ENCODE measurements at places on chromosomes 1 and 21.

DNA sequence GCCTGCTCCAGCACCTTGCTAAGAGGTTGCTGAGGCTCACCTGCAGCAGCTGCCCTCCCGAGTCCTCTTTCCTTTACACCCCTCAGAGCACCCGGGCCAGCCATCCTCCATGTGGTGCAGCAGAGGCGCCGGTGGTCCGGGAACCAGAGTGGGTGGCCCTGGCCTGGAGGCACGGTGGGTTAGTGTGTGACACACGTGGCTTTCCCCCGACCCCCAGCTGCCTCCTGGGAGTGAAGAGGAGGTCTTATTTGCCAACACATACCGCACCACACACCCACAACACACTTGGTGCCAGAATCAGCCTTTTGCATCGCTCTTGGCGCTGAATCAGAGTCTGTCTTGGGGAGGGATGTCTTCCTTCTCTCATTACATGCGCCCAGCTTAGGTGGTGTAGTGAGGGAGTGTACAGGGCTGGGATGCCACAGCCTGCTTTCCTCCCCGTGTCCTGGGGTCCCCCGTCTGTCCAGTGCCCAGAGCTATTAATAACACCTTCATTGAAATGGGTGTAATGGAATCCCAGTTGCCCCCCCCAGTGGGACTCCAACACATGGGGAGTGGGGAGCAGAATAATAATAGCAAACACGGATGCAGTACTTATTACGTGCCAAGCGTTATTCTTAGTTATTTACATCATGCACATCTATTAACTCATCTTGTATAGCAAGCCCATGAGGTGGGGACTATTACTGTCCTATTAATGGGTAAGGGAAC, 38.2 kb downstream of the MAPKAPK2 start:
- DNase-seq, result no peak

- DNase-seq, result no peak
These were observed 58.9 kb downstream of the ERG start for GRCh38 chr21:38439426-38439825.

- DNase-seq, result no peak
These were observed 654.2 kb upstream of the PKN2 start for GRCh38 chr1:88029899-88030298.

DNA sequence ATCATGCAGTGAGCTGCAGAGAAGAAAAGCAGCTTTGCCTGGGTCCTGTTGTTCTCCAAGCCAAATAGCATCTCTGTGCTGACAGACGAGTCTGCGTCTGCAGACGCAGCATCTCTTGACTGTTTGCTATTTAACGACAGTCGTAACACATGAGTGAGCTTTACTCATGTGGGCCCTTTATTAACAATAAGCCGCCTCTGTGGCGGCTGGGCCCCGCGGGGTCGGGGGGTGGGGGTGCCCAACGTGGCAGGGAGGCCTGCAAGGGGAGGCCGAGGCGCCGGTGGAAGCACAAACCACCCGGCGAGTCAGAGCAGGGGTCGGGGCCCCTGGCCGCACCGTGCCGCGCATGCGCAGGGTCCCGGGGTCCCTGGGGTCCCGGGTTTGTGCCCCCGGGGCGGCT, 435.1 kb downstream of the KIF26B start:
- no peak for DNase-seq

- no peak for DNase-seq
These were observed 2.2 kb downstream of the LAMC2 start for GRCh38 chr1:183188240-183188639.

- no peak for DNase-seq
These were observed 8.8 kb upstream of the ID3 start for GRCh38 chr1:23567996-23568607.

- no peak for DNase-seq
These were observed 23.7 kb upstream of the PEX19 start for GRCh38 chr1:160308451-160309184.

GRCh38 chr1:95957748-95958147, 723.7 kb downstream of the RWDD3 start:
- DNase-seq, result no peak

DNA sequence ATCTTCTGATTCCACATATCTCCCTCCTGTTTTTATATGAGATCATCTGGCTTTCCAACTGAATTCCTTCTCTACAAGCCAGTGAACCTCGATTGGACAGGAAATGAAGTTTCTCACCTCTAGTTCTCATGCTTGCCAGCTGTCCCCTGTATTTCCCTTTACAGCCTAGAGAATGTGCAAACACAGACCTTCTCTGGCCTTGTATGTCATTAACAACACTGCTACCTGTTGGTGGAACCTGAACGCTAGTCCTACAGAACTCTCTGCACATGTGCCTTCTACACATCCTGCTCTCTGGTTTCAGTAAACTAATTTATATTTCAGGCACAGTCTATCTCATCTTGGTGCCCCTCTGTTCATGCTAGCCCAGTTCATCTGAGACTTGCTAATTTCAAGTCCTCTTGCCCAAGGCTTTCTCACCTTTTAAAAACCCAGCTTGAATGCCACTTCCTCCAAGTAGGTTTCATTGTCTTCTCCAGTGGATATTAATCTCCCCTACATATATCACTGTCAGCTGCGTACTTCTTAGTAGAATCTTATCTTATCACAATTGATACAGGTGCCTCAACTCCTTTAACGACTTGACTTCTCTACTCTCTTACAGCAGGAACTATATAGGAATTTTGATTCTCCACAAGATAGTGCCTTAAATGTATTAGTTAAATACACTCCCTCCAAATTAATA, 549.9 kb downstream of the PLPP3 start:
- DNase-seq, result no peak

DNA sequence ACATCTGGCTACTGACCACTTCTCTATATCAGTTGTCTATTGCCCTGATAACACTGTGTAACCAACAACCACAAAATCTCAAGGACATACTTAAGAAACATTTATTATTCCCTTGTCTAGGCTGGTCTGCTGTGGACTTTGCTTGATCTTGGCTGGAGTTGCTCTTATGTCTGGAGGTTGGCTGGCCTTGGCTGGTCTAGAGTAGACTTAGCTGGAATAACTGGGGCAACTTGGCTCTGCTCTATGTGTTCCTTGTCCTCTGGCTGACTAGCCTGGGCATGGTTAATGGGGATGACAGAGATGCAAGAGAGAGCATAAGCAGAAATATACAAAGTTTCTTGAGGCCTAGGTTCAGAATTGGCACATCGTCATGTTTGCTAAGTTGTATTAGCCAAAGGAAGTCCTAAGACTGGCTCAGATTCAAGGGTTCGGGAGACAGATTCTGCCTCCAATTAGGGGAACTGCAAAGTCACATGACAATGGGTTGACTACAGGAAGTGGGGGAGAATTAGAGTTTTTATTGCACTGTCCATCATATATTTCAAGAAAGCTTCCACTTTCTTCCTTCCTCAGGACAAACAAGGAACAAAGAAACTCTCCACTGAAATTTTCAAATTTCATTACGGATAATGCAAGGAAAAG, 61.4 kb upstream of the HMCN1 start:
- no peak for DNase-seq

- no peak for DNase-seq
These were observed 48.9 kb downstream of the ATP6V1G3 start for GRCh38 chr1:198491596-198491995.

- DNase-seq, result no peak
These were observed 25.4 kb downstream of the SLC1A7 start for GRCh38 chr1:53116933-53117600.

DNA sequence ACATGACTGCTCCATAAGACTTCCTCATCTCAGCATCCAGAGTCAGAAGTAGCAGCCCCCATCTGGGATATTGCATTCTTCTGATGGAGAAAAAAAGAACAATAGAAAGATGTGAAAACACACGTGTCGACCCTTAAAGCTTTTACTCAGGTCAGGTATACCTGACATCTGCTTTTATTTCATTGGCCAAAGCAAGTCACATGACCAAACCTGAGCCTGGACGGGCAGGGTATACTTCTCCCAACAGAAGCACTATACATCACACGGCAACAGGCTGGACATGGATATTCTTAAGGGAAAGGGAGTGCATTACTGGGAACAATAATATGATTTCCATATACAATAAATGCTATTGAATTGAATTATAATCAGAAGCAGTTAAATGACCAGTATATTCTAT, 243.3 kb downstream of the LMO4 start:
- DNase-seq, result no peak

DNA sequence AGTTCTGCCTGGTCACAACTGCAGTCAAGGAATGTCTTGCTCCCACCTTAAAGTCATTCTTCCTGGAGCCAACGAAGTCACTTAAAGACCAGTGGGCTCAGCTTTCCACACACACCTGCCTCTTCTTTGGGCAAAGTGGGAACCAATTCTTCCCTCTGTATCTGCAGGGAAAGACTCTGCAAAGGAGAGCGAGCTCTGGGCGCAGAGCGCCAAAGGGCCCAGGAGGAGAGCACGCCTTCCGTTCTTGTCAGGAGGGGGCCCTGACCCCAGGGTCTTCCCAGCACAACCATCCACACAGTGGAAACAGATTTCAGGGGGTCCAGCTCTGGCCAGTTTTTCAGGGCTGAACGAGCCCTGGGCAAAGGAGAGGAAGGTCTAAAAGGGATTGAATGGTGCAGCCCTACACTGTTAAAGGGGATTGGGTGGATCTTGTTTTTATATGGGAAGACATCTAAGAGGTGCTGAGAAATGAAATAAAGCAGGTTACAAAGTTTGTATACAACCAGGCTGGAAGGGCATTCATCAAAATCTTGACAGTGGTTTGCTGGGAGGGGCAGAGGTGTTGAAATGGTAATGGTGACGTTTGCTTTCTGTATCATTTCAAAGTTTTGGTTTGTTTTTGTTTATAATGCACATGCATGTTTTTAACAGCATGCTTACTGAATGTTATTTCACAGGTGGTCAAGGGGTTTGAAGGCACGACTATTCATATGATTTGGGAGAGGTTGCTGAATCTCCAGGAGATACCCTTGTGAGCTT, 6.8 kb upstream of the OLIG2 start:
- no peak for DNase-seq

DNA sequence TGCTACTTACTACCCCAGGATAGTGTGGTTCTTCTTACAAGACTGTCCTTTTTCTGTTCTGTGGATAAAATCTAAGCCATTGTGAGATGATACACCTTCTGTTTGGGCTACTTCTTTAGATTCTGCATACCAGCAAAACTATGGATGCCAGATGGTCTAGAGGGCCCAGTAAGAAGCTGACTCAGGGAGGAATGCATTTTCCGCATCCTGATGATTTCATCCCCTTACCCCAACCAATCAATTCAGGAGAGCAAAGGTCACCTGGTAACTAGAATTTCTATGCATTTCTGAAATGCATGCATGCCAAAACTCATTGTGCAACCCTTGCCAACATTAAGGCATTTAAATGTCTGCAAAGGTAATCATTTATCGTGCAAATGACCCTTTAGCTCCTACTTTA, 285.7 kb upstream of the ZP4 start:
- DNase-seq, result no peak

GRCh38 chr1:221839782-221840395, 98.0 kb upstream of the DUSP10 start:
- no peak for DNase-seq

- DNase-seq, result no peak
These were observed 28.1 kb upstream of the TXLNA start for GRCh38 chr1:32151319-32151787.

DNA sequence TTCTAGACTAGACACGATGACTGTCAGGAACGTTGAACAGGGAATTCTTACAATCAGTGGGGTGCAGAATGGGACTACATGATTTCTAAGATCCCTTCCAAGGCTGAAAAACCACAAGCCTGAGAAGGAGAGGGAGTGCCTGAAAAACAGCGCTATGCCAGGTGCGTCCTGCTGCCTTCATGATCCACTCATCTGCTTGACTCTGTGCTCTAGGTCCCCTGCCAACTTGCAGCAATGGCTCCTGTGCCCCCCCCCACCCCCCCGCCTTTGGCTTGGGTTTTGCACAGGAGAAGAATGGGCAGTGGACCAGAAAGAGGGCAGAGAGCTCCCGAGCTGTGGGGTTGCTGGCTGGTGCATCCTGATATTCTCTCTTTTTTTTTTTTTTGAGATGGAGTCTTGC, 5.9 kb downstream of the SLC2A7 start:
- DNase-seq, result no peak

DNA sequence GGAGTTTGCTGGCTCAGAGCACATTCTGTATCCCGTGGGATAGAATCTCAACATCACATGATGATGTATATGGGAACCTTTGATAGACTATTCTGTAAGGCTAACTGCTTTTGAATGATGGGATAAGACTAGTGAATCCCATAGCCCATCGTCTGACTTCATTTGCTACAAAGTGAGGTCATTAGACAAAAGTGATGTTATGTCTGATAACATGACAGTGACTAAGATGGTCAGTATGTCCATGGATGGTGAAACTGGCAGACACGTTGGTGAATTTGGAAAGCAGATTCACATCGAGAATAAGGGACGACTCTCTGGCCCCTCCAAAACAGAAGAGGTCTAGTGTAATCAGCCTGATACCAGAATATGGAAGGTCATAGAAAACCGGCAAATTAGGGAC, 108.4 kb downstream of the HHAT start:
- DNase-seq, result no peak

- DNase-seq, result no peak
These were observed 33.5 kb upstream of the CRB1 start for GRCh38 chr1:197234581-197234980.

DNA sequence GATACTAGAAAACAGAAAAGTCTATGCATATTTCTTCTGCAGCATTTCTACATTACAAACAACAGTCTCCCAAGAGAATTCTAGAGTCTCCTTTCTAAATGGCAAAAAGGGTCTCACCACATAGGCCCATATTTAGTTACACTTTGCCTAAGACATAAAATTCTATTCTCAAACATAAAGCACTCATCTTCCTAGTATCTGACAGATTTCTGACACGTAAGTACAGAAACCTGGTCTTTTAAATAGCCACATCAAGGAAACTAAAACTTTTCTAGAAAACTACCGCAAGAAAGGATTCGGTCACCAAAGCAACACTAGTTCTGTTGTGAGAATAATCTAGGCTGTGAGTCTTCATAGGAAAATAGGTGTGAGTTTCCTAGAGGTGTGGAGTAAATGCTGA, 33.6 kb upstream of the CTSK start:
- no peak for DNase-seq

DNA sequence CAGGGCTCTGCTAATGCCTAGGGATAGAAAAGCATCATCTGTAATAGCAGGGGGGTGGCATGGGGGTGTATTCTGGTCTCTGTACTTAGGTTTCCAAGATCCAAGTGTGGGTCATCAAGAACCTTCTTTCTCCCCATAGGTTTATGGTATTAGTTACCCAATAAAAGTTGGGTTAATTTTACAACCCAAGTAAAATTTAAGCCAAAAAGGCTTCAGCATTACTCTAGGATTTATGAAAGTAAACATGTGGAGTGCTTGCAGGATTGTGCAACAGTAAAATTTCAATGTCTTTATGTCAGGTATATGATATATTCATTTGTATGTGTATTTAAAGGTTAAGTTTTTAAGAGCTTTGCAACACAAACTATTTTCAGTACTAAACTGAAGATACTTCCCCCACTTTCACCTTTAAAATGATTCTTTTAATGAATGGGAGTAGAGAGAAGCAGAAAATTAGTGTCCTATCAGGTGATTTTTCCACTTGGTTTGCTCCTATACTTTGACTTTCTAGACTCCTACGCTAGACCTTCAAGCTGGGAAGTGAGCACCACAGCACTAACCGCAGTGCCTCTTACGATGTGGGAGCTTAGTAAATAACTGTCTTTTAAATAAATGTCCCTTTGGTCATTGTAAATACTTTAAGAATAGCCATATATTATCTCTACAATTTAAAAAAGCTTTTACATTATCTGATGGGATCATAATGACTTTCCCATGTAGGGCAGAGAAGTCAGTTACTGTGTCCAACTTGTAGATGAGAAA, 67.8 kb upstream of the UBE2U start:
- DNase-seq, result no peak
